ENCODE measurements at places on chromosomes 2 and 18.

GRCh38 chr2:24749069-24749691, 44.0 kb downstream of the PTRHD1 start:
- DNase-seq, result no peak

DNA sequence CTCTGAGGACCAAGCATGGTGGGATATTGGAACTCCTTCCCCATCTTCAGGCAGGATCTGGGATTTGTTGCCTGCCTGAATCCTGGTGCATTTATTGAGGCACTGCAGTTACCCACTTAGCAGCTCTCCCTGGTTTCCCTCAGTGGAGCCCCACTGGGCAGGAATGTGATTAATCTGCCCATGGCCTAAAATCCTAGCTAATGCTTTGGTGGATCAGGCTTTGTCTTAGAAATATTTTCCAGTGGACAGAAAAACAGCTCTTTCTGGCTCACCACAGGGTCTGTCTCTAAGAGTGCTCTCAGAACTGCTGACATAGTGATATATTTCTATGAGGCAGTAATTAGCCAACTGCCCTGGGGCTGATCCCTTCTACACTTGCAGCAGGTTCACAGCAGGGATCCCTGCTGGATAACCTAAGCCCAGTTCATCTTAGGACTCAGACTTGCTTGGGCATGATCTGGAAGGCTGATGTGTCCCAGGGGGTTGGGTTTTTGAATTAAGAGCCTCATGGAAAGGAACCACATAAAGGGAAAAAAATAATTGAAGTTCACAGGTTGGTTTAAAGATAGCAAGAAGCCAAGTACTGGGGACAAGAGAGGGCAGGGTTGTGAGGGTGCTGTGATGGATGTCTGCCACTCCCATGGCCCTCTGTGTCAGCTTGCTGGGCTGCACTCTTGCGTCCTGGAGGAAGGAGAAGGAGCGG, 44.3 kb upstream of the ZDBF2 start:
- no peak for DNase-seq

DNA sequence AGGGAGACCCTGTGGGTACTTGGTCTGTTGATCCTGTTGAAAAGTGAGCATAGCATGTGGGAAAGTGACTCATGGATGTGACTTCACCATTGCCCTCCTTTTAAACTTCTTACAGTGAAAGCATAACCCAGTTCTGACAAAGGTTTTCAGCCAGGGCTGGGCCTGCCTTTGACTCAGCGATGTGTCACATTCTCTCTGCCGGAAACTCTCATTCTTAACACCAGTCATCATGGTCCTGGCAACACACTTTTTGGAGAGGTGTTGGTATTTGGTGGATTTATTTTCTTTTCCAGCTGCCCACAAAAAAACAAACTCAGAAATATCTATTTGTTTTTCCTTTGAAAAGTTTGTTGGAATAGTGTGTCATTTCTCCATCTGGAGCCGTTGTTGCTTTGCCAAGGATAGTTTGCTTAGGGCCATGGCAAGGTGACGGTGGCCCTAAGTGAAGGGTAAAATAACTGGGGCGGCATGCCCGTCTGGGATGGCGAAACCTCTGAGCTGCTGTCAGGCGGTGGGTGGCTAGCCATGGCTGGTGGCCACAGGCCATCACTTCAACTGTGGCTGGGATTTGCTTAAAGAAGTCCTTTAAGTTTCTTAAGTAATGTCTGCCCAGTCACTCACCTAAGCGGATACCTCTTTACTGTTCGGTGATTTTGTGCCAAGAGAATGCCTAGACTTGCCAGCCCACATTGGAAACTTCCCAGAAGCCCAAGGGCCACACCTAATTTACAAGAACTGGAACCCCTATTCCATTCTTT, 123.3 kb downstream of the LTBP1 start:
- no peak for DNase-seq

- no peak for DNase-seq
Observed at GRCh38 chr2:3454802-3455201, 64.5 kb downstream of the ADI1 start.

DNA sequence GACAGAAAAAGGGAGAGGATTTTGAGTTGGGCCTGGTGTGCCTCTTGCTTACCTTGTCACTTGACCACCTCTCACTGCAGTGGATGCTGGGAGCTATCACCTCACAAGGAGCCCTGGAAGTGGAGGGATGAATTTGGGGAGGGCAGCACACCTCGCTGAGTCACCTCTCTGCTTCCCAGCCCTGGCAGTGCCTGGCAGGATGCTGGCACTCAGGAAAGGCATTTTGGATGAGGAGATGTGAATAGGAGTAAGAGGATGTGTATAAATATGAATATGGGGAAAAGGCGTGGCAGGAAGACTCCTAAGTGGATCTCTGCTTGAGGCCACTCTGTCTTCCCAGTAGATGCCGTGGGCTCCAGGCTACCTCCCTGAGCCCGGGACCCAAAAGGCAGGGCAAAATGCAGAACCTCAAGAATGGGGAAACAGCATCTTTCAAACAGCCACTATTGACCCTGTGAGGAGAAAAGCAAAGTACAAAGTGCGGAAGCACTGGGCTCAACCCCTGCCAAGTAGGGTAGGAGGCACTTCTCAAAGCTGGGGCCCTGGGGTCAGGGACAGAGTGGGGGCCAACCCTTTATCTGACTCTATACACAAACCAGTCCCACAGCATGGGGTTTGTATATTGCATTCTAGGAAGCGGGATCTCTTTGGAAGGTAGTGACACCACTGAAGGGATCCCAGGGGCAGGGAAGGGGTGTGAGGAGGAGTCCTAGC, 164.5 kb upstream of the GLI2 start:
- no peak for DNase-seq

DNA sequence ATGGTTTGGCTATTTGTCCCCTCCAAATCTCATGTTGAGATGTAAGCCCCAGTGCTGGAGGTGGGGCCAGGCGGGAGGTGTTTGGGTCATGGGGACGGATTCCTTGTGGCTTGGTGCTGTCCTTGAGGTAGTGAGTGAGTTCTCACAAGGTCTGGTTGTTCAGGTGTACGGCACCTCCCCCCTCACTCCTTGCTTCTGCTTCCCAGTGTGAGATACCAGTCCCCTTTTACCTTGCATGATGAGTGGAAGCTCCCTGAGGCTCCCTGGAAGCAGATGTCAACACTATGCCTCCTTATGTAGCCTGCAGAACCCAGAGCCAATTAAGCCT, 232.6 kb downstream of the LDLRAD4 start:
- DNase-seq, result no peak

DNA sequence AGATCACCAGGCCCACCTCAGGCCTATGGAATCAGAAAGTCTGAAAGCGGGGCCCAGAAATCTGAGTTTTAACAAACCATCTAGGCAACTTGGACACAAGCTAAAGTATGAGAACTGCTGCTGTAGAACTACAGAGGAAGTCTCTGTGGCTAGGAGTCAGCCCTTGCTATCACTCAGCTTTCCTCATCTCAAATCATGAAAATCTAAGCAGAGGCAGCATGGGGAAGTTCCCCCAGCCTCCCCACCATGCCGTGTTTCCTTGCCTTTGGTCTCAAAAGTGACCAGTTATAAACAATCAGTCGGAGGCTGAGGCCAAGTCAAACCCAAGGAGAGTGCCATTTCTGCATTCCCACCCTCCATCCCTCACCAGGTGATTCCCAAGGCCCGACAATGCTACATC, 404.7 kb downstream of the BCL11A start:
- DNase-seq, result no peak

- no peak for DNase-seq
Observed at GRCh38 chr2:45010702-45011012, 1.4 kb upstream of the SIX2 start.

- DNase-seq, result no peak
Observed at GRCh38 chr2:191328150-191328809, 83.1 kb downstream of the MYO1B start.

GRCh38 chr2:207619764-207620203, 5.4 kb downstream of the METTL21A start:
- no peak for DNase-seq
